ENCODE measurements at places on chromosomes 1 and 21.

GRCh38 chr1:19735440-19736127, 64.1 kb downstream of the TMCO4 start:
- DNase-seq = no peak

GRCh38 chr1:182709855-182710254, 25.5 kb upstream of the RGS8 start:
- no peak for DNase-seq

- no peak for DNase-seq
Measured at GRCh38 chr1:206609229-206609991, 2.9 kb downstream of the EIF2D start.

DNA sequence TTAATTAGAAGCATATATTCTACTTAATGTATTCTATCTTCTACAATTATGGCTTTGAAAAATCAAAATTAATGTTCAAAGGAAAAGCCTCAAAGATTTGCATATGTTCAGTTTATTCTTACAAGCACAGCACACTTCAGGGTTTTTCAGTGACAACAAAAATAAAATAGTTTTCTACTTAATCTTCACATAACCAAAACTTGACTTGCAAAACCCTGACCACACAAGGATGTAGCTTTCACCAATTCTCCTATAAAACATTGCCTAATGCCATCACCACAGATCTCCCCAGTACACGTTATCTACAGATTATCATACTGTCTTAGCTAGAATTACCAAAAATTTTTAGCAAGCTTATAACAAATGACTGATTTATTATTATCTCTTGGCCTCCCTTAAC, 23.3 kb downstream of the LPAR3 start:
- DNase-seq = no peak

- no peak for DNase-seq
Measured at GRCh38 chr1:32869923-32870614, 643 bp downstream of the FNDC5 start.

DNA sequence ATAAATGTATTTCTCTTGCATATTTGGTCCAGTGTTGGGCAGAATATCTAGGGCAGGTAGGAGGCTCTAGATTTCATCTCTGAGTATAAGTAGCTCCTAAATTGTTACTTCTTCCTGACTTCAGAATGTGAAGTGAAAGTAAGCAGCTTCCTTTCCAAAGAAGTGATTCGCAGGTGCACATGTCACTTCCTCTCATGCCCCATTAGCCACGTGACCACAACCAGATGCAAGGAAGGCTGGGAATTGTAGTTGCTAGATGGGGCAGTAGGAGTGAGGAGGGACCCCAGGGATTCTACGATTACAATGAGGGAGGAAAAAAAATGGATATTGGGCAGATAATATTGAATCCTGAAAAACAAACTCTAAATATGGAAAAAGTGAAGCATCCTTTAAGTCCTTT, 113.2 kb upstream of the CYYR1 start:
- no peak for DNase-seq

DNA sequence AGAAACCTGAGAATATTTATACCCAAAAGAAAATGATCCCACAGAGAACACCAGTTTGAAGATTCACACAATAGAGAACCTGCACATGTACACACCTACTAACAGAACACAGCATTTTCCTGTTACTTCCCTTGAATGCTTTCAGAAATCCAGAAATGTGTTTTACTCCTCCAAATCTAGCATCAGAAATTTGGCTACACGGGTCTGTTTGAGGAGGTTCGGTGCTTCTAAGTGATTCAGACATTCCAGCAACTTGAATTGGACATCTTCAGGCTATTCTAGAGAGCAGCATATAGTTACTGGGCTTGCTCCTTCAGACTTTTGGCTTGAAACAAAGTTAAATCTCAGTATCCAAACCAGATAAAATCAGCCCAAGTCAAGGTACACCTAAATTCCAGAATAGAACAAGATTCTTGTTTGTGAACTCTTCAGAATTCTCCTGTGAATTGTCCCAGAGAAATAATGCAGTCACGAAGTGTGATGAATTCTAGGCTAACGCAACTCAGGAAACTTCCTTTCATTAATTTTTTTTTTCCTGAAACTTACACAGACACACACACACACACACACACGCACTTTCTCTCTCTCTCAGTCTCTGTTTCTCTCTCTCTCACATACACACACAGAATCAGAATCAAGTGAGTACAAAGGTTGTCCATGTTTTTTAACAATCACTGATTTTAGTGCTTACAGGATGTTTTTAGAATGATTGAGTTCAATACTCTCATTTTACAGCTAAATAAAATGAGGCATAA, 278.4 kb upstream of the SNX7 start:
- no peak for DNase-seq

DNA sequence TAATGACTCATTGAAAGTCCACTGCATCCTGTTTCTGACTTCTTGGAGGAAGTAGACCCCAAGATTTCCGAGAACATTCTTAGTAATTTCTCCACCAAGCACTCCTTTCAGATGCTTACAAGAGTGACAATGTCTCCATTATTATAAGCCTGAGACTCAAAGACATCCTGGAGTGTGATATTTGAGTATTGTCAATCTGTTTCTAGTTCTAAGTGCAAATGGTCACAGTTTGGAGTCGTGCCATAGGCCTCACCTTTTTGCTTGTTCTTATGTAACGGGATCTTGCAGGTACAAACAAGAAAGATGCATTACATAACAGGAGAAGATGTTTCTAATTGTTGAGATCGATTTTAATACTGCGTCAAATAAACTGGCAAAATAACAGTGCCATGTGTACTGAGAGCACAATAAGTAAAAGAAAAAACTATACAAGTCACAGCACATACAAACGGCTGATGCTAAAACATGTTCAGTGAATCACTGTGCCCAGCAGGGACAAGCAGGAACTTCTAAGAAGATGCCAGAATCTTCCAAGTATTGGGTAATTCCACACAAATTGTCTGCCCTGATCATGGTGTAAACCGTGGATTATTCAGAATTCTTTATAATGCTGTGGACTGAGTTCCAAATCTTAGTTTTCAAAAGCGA, 54.1 kb downstream of the CD2 start:
- DNase-seq = no peak

- DNase-seq = no peak
Measured at GRCh38 chr21:14072761-14073535, 137.8 kb downstream of the LIPI start.

DNA sequence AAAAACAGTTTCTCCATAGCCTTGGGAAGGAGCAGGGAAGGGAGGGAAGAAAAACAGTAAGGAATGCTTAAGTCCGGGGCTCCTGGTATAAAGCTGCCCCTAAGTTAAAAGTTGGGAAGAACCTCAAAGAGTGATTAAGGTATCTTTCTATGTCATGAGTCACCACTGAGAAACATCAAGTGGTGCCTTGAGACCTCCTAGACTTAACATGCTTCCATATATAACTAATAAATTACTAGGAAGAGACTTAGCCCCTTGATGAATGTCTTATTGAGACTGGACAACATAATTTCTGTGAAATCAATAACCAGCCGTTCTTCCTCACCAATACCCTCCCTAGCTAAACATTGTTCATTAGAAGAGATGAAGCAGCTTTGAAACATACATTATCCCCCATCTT, 121.8 kb upstream of the SLC44A3 start:
- no peak for DNase-seq
